ENCODE measurements at places on chromosomes 11 and 22.

GRCh38 chr22:41036924-41037323 is 55.5 kb upstream of the EP300 start:
- no peak for DNase-seq

DNA sequence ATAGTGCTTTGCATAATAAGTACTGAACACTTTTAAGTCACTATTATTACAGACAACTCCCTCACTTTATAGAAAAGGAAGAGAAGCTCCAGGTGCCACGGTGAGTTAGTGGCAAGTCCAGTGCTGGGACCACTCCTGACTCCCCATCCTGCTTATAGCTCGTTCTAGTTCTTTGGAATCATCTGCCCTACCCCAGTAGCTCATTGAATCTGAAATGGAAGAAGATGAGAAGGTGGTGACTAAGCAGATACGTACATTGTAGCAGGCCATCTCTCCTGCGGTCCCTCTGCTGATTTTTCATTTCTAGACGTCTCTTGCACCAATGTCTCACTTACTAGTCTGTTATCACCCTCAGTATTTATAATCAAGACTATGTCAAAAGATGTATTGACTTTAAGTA is 21.6 kb downstream of the MMP20 start:
- DNase-seq: no peak

GRCh38 chr11:33615751-33616150 is 84.9 kb downstream of the C11orf91 start:
- DNase-seq: no peak

DNA sequence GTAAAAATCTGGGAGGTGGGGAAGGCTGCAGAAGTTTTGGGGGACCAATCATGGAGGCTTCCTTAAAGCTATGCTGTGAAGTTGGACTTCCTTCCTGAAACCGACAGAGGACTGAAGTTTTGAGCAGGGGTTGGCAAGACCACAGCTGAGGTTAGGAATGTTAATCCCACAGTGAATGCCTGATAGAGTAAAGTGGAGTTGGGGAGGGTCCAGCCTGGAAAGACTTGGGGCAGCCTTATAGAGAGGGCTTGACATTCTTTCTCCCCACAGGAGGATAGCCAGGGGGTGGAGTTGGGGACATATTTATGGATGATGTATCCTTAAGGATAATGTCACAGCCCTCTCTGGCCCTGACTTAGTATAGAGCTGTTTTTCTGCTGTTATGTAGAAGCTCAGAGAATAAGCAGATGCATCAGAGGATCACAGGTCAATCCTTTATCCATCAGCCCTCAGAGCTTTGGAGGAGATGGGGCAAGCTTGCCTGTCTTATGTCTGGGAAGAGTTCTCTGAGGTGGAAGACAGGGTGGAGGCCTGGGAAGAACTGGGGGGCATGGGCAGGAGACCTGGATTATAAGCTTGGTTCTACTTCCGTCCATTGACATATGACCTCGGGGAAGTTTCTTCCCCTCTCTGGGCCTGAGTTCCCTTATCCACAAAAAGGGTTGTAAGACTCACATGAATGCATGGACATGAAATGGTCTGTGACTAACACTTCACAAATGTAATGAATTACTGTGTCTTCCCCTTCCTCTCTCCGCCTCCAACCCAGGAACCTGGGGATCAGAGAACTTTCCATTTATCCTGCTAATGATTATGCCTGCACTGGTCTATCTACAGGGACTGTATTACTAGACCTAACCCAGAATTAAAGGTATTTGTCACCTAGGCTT is 317.8 kb downstream of the MIAT start:
- DNase-seq: no peak

GRCh38 chr22:19240813-19241592 is 50.5 kb downstream of the CLTCL1 start:
- no peak for DNase-seq

GRCh38 chr22:43782448-43782847 is 29.7 kb downstream of the EFCAB6 start:
- DNase-seq: no peak

DNA sequence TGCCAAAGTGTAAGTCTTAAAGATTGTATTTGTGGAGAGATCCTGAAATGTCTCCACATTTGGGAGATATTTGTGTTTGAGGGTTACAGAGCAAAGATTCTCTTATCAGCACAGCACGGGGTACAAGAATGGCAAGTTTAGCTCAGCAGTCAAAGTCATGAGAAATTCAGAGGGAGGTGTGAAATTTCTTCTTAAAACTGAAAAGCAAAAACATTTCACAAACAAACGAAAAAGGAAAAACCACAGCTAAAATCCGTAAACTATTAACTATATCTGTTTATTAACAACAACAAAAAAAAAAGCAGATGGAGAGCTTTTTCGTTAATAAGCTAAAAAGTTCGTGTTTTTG is 40.9 kb upstream of the ETS1 start:
- no peak for DNase-seq

DNA sequence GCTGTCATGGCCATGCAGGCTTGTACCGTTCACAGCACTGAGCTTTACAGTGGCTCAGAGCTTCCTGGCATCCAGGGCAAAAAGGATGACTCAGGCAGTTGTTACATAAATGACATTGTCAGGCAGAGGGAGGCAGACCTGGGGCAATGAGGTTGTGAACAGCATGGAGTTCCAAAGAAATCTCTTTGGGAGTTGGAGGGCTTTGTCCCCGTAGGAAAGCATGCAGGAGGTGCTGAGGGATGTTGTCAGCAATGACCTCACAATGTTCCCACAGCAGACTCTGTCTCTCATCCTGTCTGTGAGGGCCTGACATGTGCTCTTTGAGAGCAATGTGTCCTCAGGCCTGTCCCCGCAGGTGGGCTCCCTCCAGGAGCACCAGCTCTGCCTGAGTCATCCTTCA is 25.9 kb upstream of the PDE2A start:
- no peak for DNase-seq

GRCh38 chr11:64415286-64415685 is 56.3 kb downstream of the RPS6KA4 start:
- no peak for DNase-seq

GRCh38 chr11:7098235-7098832 is 9.5 kb downstream of the RBMXL2 start:
- no peak for DNase-seq

- peak; percentile 45 for DNase-seq
These were observed 11.0 kb upstream of the CERK start for GRCh38 chr22:46748908-46749675.

DNA sequence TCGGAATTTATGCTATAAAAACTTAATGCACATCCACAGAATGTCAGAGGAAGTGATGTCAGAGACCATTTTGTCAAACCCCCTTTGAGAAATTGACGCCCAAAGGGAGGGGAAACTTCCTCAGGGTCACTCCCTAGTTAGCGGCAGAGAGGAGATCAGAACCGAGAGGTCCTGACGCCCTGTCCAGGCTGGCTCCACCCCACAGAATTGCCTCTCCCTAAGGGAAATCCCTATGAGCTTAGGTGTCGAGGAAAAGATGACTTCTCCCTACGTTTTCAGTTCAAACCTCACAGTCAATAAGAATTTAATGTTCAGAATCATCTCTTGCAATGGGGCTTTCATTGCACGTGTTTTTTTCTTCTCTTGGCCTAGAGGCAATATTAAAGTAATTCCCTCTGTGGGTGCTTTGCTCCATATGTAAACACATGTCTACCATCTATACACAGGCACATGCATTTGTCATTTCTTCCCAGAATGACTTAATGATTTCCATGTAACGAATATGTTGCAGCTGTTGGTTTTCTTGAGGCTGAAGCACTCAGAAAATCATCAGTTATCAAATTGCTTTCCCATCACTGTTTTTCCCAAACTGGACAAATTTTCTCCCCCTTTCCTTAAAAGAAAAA is 148.7 kb upstream of the TIMP3 start:
- DNase-seq: no peak

- DNase-seq: no peak
These were observed 255.1 kb downstream of the TTC28 start for GRCh38 chr22:28424427-28425080.

DNA sequence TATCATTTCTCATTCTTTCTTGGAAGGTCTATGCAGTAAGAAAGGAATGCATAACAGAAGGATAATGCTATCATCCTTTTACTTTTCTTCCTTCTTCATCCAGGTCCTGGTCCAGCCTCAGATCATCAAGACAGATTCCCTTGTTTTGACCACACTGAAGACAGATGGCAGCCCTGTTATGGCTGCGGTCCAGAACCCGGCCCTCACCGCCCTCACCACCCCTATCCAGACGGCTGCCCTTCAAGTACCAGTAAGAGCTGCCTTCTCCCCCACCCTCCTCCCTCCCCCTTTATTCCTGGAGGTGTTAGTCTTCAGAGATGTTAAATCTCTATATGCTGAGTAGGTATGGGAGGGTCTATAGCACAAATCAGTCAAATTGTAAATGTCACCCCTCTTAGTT is 37.9 kb downstream of the SREBF2 start:
- no peak for DNase-seq

- no peak for DNase-seq
These were observed 5.4 kb downstream of the DDIAS start for GRCh38 chr11:82906931-82907330.

- no peak for DNase-seq
These were observed 26.2 kb upstream of the TMEM123 start for GRCh38 chr11:102478673-102479299.

DNA sequence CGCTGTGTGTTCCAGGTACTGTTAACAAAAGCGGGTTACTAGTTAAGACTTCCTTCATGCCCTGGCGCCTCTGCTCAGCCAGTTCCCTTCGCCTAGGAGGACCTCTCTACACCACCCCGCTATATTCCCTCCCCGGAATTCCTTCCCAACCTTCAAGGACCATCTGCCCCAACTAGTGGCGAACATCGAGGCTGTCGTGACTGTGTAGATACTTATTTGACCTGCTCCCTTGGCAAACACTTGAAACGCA is 450 bp upstream of the BCL2L13 start:
- no peak for DNase-seq

GRCh38 chr11:132056689-132057088 is 686.3 kb downstream of the NTM start:
- DNase-seq: no peak

GRCh38 chr22:25726241-25726640 is 15.7 kb upstream of the MYO18B start:
- no peak for DNase-seq

DNA sequence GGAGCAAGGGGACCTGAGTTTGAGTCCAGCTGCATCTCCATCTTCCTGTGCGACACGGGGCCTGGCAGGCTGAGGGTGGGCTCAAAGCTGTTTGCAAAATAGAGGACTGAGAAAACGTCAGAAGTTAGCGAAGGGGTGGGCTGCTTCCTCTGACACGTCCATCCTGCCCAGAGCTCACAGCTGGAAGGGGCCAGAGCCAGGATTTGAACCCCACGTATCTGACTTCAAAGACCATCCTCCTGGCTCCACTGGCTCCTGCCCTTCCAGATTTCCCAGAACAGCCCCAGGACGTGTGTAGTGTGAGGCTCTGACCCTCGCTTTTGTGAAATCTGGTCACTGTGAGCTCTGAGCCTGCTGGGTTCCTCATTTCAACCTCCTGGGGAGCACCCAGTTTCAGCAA is 56.3 kb downstream of the CD82 start:
- no peak for DNase-seq

DNA sequence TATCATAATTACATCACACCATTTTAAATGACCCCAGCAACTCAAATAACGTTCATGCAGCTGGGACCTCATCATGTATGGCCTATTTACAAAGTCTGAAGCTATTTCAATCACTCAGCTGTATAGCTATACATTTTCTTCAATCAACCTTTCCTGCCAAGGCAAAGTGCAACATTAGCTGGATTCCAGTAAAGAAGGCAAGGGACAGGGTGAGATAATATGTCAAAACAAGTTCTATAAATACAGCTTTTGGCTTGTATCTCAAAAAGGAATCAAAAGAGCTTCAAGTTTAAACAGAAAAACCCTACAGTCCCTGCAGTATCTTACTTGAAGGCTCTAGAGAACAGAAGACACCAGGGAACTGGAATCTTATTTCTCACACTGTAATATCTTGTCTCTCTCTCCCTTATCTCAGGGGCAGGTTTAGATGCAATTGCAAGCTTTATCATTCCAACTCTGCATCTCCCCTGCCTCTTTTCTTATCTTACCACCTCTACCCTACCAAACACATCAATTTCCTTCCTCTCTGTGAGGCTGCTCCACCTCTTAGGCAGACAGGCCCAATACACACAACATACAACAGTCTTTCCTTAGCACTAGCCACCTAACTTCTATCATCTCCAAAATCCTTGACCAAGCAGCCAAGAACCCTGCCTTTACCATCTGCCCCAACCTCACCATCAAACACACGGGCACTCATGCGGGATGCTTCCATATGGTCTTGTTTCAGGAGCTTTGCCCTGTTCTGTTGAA is 34.5 kb downstream of the CELF1 start:
- DNase-seq: no peak

GRCh38 chr11:47394322-47395222 is 13.8 kb upstream of the SLC39A13 start:
- peak; percentile 39 for DNase-seq

DNA sequence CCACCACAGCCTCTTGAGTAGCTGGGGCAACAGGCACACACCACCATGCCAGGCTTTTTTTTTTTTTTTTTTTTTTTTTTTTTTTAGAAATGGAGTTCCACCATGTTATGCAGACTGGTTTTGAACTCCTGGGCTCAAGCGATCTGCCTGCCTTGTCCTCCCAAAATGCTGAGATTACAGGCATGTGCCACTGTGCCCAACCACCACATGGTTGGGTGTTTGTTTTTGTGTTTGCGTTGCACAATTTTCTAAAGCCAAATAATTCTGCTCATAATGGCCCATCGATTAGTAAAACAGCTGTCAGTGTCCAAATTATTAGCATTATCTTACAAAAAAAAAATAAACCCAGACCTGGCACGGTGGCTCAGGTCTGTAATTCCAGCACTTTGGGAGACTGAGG is 65.8 kb downstream of the DDIAS start:
- no peak for DNase-seq

- DNase-seq: no peak
These were observed 21.6 kb upstream of the CTSC start for GRCh38 chr11:88359114-88359513.

DNA sequence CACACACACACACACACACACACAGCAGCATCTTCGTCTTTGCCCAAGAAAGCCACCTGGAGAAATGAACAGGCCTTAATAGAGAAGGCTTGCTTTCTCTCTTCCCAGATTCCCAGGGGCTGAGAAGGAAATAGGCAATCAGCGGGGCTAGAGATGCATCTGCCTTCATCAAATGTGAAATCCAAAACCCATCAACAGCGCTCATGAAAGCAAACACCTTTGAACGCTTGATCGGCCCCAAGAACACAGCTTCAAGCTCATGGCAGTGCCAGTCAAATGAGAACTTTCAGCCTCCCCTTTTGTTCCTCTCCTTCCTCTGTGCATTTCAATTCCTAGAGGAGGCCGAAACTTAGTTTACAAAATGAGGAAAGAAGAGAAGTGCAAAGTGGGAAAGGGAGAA is 122.7 kb downstream of the EFCAB6 start:
- no peak for DNase-seq
